ENCODE measurements at places on chromosomes 13 and 19.

DNA sequence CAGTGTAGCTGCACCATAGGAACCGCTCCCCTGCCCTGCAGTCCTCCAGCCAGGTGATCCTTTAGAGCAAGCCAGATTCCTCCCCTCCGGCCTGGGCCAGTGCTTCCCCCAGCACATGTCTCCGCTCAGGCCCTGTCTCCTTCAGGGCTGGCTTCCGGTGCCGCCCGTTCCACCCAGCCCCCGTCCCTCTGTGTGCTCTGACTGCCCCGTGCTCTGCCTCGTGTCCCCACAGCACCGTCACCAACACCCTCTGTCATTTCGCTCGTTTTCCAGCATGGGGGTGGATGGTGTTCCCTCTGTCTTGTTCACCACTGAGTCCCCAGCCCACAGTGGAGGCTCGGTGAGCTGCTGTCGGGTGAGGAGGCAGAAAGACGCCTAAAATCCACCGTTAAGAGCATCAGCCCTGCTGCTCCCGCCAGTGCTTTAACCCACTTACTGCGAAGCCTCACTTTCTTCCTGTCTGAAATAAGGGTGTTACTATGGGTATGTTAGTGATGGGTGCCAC lies 54.5 kb downstream of the TSSK6 start:
- peak overlapping the region; percentile 97 for H3K27ac ChIP-seq
- peak; percentile 92 for DNase-seq
- no peaks in the 10 kb centered on the region for H3K36me3 ChIP-seq
- peaks cover 93% of the 10 kb centered on the region for H3K4me1 ChIP-seq

DNA sequence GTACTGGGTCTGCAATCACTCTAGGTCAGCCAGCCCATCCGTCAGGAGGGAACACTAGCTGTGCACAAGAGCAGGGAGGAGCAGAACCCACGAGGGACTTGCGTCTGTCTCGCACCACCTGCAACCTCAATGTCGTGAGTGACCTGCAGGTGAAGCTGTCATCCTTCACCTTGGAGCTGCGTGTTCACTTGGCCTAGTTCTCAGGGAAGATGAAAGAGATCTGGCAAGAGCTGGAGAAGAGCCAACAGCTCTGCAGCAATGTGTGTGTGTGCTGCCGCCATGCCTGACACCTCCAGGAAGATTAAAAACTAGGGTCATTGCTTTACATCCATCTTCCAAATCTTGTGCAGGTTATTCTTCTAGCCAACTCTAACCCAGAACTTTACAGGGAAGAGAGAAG lies 117.6 kb upstream of the MRI1 start:
- no peaks in the 10 kb centered on the region for H3K4me1 ChIP-seq
- H3K4me3 ChIP-seq: no peak overlapping the region
- no peak for DNase-seq
- H3K36me3 ChIP-seq: no peaks in the 10 kb centered on the region
- no peak overlapping the region for H3K27ac ChIP-seq

GRCh38 chr13:97659602-97660001 lies 225.6 kb downstream of the RAP2A start:
- no peak overlapping the region for H3K27ac ChIP-seq
- H3K4me1 ChIP-seq: no peaks in the 10 kb centered on the region
- no peak overlapping the region for H3K4me3 ChIP-seq

DNA sequence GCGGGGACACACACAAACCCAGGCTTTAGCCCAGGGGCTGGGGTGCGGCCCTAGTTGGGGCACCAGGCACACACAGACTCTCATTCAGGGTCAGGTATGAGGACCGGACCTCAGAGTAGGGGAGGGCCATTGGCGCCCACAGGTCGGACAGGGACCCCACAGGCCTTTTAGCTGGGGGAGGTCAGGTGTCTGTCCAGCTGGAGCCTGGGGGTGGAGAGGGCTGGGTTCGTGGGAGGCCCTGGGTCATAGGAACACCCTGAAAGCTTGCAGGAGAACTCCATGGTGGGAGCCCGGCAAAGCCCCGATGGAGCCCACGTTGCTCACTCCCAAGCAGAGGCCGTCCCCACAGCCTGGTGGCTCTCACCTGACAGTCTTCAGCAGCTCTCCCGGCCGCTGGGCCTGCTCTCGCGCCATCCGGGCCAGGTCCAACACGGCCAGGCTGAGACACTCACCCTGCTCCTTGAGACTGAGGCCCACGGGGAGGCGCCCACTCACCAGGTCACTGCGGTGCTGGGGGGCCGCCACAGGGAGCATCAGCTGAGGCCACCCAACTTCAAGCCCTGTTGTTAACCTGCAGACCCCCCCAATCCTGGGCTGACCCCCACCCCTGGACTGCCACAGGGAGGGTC lies 5.0 kb downstream of the JAK3 start:
- peaks cover 47% of the 10 kb centered on the region for H3K4me1 ChIP-seq
- peaks cover 61% of the 10 kb centered on the region for H3K36me3 ChIP-seq
- no peak overlapping the region for H3K4me3 ChIP-seq
- no peak overlapping the region for H3K27ac ChIP-seq

- no peaks in the 10 kb centered on the region for H3K27me3 ChIP-seq
- DNase-seq: no peak
- no peak overlapping the region for H3K4me3 ChIP-seq
- H3K4me1 ChIP-seq: no peaks in the 10 kb centered on the region
- H3K27ac ChIP-seq: no peak overlapping the region
These were observed 194.3 kb downstream of the GPC6 start for GRCh38 chr13:93420887-93421286.

GRCh38 chr19:35755550-35756376 lies 1.1 kb downstream of the HSPB6 start:
- H3K27ac ChIP-seq: peak overlapping the region; percentile 86
- peaks cover 13% of the 10 kb centered on the region for H3K4me1 ChIP-seq
- H3K36me3 ChIP-seq: no peaks in the 10 kb centered on the region
- DNase-seq: peak; percentile 84

DNA sequence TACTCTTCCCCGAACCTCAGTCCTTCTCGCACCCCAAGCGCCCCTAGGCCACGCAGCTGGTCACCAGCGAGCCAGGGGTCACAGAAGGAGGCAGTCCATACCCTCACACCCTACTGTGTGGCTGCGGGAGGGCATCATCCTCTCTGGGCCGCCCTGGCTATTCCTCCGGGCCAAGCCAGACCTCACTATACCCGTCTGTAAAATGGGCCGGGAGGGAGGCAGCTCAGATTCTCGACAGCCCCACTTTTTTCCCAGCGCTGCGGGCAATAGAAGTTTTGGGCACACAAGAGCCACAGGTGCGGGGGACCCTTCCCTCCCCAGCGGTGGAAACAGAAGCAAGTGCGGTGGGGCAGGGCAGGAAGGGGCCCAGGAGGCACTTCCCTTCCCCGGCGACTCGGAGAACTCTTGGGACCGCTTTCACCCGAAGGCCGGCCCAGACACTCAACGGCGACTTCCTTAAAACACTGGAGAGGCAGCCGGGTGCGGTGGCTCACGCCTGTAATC lies 5.6 kb upstream of the ARRDC2 start:
- no peaks in the 10 kb centered on the region for H3K27me3 ChIP-seq
- peak overlapping the region; percentile 53 for H3K4me3 ChIP-seq
- H3K27ac ChIP-seq: peak overlapping the region; percentile 90
- DNase-seq: peak; percentile 80
- H3K36me3 ChIP-seq: no peaks in the 10 kb centered on the region

DNA sequence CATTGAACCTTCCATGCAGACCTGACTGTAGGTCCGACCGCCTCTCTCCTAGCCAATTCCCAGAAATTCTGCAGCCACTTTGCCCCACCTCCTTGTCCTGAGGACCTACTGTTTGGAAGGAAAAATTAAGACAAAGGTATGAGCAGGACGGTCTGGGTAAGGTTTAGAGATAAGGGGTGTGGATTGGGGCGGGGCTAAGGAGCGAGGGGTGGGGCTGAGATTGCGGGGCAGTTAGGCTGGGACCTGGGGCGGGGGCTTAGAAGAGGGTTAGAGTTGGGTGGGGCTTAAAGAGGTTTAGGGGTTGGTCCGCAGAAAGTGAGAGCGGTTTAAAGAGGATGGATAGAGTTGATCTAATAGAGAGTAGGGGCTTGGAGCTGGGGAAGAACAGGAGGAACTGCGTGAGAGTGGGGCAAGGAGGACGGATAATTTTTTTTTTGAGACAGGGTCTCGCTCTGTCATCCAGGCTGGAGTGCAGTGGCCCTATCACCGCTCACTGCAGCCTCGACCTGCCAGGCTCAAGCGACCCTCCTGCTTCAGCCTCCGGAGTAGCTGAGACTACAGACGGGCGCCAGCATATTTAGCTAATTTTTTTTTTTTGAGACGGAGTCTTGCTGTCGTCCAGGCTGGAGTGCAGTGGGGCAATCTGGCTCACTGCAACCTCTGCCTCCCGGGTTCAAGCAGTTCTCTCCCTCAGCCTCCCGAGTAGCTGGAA lies 1.7 kb upstream of the ZNF865 start:
- peak overlapping the region; percentile 95 for H3K27ac ChIP-seq
- peaks cover 7% of the 10 kb centered on the region for H3K4me1 ChIP-seq
- H3K27me3 ChIP-seq: no peaks in the 10 kb centered on the region
- H3K36me3 ChIP-seq: peaks cover 14% of the 10 kb centered on the region
- H3K4me3 ChIP-seq: peak overlapping the region; percentile 74
- DNase-seq: no peak

- H3K36me3 ChIP-seq: no peaks in the 10 kb centered on the region
- no peaks in the 10 kb centered on the region for H3K27me3 ChIP-seq
- H3K4me3 ChIP-seq: no peak overlapping the region
- no peaks in the 10 kb centered on the region for H3K4me1 ChIP-seq
These were observed 64.3 kb downstream of the OLFM4 start for GRCh38 chr13:53092931-53093330.

DNA sequence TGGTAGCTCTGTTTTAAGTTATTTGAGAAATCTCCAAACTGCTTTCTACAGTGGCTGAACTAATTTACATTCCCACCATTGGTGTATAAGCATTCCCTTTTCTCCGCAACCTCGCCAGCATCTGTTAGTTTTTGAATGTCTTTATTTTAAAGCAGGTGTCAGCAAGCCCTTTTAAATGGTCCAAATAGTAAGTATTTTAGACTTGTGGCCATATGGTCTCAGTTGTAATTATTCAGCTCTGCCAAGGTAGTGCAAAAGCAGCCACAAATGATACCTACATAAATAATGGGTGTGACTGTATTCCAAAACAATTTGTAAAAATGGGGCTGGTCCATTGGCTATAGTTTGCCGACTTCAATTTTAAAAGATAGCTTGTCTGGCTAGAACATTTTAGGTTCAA lies 58.7 kb upstream of the TMTC4 start:
- no peak overlapping the region for H3K27ac ChIP-seq
- no peak for DNase-seq
- no peaks in the 10 kb centered on the region for H3K36me3 ChIP-seq
- no peak overlapping the region for H3K4me3 ChIP-seq
- H3K4me1 ChIP-seq: no peaks in the 10 kb centered on the region

DNA sequence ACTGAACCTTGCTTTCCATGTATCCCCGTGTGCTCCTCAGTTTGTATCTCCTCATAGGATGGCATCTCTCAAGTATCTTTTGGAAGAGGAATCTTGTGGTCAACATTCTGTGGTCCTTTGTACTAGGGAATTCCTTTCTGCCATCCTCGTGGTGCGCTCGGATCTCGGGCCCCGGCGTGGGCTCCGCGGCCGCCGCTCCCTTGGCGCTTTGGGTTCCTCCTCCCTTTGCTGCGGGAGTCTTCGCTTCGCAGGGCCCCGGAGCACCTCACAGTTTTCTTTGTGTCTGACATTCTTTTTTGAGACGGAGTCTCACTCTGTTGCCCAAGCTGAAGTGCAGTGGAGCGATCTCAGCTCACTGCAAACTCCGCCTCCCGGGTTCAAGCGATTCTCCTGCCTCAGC lies 264.7 kb downstream of the IRS2 start:
- no peaks in the 10 kb centered on the region for H3K4me1 ChIP-seq
- H3K27ac ChIP-seq: no peak overlapping the region
- H3K4me3 ChIP-seq: no peak overlapping the region
- H3K36me3 ChIP-seq: no peaks in the 10 kb centered on the region
- H3K27me3 ChIP-seq: no peaks in the 10 kb centered on the region
- DNase-seq: no peak

DNA sequence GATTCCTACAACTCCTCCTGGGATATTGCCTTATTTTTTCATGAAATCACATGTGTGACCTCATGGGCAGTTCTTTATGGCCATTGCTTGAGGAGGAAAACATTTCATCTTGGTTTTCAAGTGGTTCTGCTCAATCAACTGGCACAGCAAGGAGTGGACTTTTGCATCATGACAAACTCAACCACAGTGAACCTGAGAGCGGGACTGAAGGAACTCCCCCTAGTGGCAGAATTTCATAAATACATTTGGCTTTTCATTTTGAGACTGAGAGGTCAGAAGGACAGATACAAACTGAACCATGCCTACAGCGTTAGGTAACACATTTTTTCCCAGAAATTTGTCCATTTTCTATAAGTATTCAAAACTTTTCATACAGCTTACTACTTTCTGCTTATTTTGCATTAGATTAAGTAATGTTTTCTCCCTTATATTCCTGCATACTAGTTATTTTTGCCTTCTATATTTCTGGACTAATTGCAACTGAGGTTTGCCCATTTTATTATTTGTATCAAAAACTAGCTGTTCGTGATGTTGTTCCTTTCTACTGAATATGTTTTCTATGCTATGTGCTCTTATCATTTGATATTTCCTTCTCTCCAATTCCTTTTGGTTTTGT lies 13.4 kb upstream of the SIGLEC12 start:
- H3K4me3 ChIP-seq: no peak overlapping the region
- peaks cover 7% of the 10 kb centered on the region for H3K4me1 ChIP-seq
- H3K27ac ChIP-seq: no peak overlapping the region
- peaks cover 27% of the 10 kb centered on the region for H3K27me3 ChIP-seq
- H3K36me3 ChIP-seq: no peaks in the 10 kb centered on the region
- no peak for DNase-seq

- H3K4me1 ChIP-seq: peaks cover 40% of the 10 kb centered on the region
- H3K36me3 ChIP-seq: peaks cover 10% of the 10 kb centered on the region
- H3K4me3 ChIP-seq: peak overlapping the region; percentile 87
- no peaks in the 10 kb centered on the region for H3K27me3 ChIP-seq
These were observed 1.6 kb downstream of the ESD start for GRCh38 chr13:46795321-46795720.

DNA sequence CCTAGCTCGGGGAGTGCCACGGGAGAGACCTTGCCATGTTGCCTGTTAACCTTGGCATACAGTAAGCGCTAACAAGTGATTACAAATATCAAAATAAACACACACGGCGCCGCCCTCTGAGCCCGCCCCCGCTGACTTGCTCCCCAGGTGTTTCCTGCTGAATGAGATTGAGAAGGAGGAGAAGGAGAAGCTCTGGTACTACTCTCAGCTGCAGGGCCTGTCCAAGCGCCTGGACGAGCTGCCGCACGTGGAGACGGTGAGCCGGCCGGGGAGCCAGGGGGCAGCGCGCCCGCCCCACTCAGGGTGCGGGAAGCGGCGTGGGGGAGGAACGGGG lies 5.0 kb downstream of the APC2 start:
- peaks cover 95% of the 10 kb centered on the region for H3K27me3 ChIP-seq
- no peak overlapping the region for H3K4me3 ChIP-seq
- DNase-seq: no peak
- peaks cover 23% of the 10 kb centered on the region for H3K4me1 ChIP-seq
- H3K36me3 ChIP-seq: no peaks in the 10 kb centered on the region

- H3K27ac ChIP-seq: no peak overlapping the region
- H3K4me3 ChIP-seq: no peak overlapping the region
- no peaks in the 10 kb centered on the region for H3K4me1 ChIP-seq
These were observed 43.3 kb downstream of the VWA8 start for GRCh38 chr13:41917641-41918040.
